ENCODE measurements at places on chromosomes 2 and 18.

DNA sequence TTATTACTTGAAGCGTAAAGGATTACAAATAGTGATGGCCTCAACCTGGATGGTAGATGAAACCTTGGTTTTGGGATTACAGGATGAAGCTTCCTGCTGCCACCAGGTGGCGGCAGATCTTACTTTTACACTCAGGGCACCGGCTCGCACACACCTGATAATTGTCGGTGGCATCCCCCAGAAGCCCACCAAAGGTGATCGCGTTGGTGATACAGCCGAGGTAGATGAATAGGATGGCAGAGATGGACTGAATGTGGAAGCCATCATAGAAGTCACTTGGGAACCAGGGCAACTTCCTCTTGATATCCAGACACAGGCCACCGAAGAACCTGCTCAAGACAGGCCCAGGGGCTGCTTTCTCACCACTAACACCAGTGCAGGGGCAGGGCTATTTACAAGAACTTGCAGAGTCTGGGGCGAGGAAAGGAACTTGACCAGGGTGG, 51.8 kb downstream of the MTHFD2 start:
- peak; percentile 66 for DNase-seq

DNA sequence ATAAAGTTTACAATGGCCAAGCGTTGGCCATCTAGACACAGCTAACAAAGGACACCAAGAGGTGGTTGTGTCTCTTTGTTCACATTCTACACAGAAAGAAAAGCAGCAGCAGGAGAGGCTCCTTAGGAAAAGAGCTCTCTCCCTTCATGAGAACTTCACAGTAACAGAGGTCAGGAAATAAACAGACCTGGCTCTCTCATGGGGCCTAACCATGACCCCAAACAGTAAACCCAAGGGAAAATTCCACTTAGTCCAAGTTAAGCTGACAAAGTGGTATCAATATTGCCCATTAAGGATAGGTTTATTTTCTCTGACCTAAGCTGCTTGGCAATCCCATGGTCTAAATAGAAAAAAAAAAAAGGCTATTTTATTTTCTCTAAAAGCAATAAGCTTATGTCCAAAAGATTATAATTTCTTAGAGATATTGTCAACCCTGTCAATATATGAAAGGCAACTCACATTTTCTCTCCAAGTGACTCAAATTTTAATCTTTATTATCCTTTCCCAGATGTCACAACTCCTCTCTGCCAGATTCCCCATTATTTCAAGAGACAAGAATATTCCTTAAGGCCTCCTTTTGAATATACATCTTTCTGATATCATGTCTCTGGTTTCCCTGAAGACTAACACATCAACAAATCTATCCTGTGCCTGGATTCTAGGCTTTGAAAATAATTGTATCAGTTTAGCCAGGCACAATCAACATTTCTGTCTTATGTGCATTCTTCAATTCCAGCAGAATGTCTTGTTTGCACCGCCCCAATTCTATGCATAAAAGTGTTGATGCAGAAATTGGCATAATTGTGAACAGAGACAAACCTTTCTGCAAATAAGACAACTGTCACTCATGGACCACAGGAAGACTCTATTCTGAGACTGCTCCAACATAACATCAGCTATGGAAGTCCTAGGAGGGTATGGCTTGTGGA, 91.1 kb downstream of the UPP2 start:
- no peak for DNase-seq

DNA sequence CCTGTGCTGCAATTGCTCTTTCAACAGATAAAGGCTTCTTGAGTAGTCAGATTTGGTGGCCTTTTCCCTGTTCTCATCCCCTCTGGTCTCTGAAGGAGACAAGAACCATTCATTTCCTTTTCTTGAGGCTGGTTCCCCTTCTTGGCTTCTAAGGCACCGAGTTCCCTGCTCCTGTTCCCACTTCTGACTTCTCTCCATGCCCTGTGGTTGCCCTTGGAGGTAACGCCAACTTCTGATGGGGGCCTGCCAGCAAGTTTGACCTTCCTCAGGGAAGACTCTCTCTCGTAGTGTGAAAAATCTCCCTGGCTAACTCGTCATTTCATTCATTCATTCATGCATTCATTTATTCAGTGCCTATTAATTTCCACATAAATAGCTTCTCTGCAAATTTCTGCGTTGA, 302.4 kb upstream of the SOX11 start:
- no peak for DNase-seq

- DNase-seq, result no peak
Observed at GRCh38 chr18:7848054-7848412, 280.9 kb downstream of the PTPRM start.

- no peak for DNase-seq
Observed at GRCh38 chr2:75375646-75376582, 176.6 kb upstream of the TACR1 start.

DNA sequence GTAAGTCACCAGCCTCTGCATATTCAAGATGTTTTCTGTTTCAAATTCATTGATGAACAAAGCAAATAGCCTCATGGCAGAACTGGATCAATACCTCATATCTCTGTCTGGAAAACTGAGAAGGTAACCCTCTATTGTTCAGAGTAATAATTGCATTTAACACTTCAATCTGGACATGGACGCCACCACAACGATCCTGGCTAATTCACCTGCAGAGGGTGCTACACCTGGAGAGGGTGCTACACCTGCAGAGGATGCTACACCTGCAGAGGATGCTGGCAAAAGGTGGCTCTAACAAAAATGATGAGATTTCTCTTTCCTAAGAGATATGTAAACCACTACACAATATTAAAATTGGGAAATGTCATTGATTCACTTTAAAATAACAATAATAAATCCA, 183.1 kb upstream of the HNRNPA3 start:
- DNase-seq, result no peak

- no peak for DNase-seq
Observed at GRCh38 chr2:12110481-12110880, 364.0 kb downstream of the LPIN1 start.

- DNase-seq, result no peak
Observed at GRCh38 chr2:62589691-62590356, 83.8 kb upstream of the TMEM17 start.

GRCh38 chr18:49698525-49699025, 114.8 kb downstream of the ACAA2 start:
- no peak for DNase-seq

GRCh38 chr2:46862514-46862913, 53.1 kb downstream of the MCFD2 start:
- DNase-seq, result no peak

- DNase-seq, result no peak
Observed at GRCh38 chr18:59232309-59233016, 12.5 kb downstream of the GRP start.

DNA sequence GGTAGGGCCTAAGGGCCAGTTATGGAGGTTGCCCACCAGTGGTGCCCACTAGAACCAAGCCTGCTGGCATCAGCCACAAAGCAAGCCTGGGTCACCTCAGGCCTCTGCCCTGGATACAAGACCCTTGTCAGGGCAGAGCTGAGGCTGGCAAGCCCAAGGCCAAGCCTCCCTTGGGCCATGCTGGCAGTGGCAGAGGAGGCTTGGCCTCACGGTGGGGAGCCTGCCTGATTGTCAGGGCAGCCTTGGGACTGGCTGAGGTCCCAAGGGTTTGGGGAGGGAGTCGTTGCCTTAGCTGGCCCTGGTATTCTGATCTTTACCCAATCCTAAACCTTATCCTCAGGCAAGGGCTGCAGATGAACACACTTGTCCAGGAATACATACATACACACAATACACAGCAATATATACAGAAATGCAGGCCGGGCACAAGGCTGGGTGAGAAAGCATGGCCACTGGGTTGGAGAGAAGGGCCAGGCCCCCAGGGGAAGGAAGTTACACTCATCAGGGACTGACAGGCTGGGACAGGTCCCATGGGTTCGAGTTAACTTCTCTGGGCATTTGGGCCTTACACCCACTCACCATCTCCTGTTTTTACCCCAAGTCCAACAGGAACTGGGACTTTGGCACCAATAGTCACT, 21.0 kb downstream of the CCT7 start:
- DNase-seq, result no peak

GRCh38 chr2:95760806-95761525, 169.2 kb downstream of the TRIM43 start:
- DNase-seq, result peak; percentile 71

- no peak for DNase-seq
Observed at GRCh38 chr2:44951714-44952113, 10.2 kb downstream of the SIX3 start.

DNA sequence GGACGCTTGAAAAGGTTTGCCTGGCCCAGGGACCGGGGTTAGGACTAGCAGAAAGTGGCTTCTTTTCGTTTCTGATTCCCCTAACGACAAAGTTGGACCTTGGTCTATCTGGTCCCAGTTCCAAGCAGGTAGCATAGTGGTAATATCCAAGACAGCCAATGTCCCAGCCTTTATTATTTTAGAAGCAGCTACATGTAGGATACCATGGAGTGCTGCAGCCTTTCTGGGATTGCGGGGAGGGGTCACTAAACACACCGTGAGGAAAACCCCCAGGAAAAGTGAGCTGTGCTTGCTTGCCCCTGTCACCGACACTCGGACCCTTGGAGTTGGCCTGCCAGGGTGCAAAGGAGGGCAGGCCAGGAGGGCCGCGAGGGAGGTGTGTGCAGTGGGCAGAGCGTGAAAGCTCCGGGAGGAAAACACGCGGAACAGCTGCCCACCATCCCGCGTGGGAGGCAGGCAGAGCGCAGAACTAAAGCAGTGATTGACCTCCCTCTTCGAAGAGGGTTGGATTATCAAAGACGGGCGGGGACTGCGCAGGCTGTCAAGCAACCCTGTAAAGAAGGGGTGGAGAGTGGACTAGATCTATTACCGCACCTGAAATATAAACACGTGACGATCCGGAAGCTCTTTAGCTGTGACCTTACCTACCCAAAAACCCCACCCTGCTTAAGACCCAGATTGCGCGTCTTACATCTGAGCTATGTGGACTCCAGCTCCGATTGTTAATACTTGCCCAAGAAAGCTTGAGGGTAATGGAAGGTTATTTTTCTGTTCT, 624 bp upstream of the MAP4K3 start:
- DNase-seq, result no peak

DNA sequence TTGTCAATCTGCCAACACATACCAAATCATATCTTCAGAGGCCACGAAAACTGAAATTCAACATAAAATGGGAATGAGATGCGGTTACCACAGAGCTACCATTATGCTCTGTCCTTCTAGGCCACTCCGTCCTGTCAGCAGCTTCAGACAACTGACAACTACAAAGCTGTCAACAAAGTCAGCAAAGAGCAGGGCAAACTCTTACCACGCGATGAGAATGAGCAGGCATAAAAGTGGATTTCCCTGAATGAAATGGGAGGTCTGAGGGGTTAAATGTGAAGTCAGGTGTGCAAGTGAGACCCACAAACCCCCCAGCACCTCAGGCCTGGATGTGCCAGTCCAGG, 130.1 kb downstream of the LNPK start:
- peak; percentile 28 for DNase-seq

DNA sequence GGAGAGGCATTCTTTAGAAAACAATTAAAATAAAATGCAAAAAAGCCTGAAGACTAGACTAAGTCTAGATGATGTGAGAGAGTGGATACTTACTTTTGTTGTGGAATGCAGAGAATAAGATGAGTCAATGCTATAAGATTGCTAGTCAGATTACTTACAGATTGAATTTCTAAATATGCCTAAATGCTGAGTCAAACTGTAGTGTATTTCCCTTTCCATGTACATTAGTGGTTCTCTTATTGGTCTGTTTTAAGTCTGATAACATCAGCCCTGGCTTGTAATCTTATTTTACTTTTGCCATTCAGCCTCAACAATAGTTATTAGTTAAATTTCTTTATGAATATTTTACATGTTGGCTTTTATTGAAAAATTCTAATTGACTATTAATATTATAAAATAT, 702.7 kb downstream of the SOCS6 start:
- DNase-seq, result no peak

DNA sequence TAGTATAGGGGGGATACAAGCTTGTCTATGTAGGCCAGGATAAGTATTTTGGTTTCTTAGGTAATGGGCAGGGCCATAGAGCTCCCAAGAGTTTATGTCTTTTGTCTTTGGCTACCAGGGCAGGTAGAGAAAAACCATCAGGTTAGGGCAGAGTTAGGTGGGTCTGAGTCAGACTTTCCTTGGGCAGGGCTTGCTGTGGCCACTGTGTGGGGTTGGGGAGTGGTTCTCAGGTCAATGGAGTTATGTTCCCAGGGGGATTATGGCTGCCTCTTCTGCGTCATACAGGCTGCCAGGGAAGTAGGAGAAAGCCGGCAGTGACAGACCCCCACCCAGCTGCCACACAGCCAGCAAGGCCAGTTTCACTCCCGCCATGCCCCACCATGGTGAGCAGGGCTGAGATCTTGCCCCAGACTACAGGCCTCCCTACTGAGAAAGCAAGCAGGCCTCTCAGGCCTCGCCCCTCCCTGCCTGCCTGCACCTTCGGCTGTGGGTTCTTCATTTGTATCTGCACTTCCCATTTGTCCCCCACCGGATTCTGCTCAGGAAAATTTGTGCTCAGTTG, 55.5 kb downstream of the RPIA start:
- DNase-seq, result no peak
